Mesenchymal stem cell (in vitro differentiated cells and primary cell): ENCODE measurements at places on chromosomes 16 and 17.
A peak's percentile ranks its signal among the peaks of the same experiment; 100 is the strongest.

DNA sequence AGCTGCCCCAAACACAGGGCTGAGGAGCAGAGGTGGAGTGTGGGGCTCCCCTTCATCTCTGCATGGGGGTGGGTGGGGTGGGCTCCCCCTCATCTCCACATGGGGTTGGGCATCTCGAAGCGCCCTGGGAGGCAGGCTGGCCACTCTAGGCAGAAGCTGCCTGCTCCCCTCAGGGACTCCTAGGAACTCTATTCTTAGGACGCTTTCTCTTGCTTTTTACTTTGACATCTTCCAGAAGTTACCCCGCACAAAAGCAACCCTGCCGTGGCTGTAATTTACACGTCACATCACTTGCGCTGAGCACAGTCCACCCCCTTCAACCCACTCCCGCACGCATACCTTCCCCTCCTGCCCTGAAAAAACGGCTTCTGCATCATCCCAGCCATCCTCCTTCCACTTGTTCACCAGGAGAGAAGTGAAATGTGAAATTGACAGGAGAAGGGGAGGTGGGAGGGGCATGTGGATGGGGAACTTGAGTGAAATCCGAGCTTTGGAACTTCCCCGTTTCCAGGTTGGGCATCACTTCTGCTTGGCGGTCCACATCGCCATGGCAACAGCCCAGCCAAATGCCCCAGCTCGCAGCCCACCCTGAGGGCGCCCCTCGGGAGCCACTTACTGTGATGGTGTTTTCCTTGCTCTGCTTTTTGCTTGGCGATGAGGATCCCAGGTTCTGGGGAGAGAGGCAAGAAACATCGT lies 53.7 kb upstream of the RCVRN start:
- no peak for DNase-seq

- peak; percentile 45 for DNase-seq
These were observed 121.3 kb downstream of the CDH13 start for GRCh38 chr16:82748026-82748425.

DNA sequence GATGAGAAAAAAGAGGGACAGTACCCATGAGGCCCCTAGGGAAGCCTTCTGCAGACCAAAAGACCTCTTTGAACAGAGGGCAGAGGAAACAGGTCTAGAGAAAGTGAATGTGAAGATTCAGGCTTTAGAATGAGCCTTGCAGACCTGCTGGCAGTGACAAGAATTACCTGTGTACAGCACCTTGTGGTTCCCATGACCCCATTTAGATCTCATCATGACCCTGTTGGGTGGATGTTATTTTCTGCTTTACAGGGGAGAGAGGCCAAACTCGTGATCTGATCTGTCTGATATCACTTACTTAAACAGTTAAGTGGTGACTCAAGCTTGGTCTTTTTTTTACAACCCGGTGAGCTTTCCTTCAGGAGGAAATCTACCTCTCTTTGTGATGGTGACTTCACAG lies 81.9 kb downstream of the UTP18 start:
- no peak for DNase-seq

DNA sequence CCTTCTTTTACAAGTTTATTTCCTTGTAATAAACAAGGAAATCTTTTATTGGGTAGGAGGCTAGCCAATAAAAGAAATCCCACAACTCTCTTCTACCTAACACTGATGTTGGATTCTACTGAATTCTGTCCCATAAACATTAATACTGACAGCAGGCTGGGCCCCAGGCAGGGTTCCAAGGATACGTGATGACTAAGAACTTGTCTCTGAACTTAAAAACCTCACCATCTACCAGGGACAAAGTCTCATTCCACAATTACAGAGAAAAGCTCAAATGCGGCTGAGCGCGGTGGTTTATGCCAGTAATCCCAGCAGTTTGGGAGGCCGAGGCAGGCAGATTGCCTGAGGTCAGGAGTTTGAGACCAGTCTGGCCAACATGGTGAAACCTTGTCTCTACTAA lies 64.9 kb downstream of the ARHGAP17 start:
- peak; percentile 23 for DNase-seq

DNA sequence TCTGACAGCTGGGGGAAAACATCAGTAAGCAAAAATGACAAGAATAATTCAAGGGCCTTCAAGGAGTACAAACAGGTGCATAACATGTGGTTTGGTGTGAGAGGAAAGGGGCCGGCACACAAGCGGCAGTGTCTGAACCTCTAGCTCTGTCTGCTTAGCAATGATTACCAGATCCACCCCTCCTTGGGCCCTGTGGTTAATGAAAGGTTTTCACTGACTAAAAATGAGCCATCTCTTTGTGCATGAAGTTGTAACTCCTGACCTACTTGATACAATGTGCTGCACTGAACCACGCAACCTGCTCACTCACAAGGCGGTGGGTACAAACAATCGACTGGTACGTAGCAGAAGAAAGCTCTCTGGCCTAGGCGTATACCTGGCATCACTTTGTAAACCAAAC lies 15.1 kb downstream of the FAM117A start:
- no peak for DNase-seq

DNA sequence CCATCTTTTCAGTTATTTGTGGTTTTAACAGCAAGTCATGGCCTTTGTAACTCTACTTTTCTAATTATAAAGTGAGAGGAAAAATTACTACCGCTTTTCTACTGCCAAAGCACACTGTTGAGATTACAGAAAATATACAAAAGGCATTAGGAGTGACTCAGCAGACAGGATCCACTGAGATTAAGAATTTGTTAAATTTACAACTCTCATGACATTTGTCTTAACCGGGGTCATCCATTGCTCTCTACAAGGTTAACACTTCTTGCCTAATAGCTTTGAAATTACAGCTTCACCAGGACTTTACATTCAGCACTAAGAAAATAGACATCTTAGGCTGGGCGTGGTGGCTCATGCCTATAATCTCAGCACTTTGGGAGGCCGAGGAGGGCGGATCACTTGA lies 93.4 kb downstream of the SSH2 start:
- DNase-seq: peak; percentile 80

- DNase-seq: no peak
These were observed 575.7 kb upstream of the CDH11 start for GRCh38 chr16:65697521-65697920.

- peak; percentile 63 for DNase-seq
These were observed 28.6 kb downstream of the MYO18A start for GRCh38 chr17:29151567-29151966.

- DNase-seq: peak; percentile 69
These were observed 47.6 kb downstream of the HSD17B2 start for GRCh38 chr16:82082543-82083244.

GRCh38 chr16:27253526-27253930 lies 15.0 kb downstream of the NSMCE1 start:
- peak; percentile 92 for DNase-seq

DNA sequence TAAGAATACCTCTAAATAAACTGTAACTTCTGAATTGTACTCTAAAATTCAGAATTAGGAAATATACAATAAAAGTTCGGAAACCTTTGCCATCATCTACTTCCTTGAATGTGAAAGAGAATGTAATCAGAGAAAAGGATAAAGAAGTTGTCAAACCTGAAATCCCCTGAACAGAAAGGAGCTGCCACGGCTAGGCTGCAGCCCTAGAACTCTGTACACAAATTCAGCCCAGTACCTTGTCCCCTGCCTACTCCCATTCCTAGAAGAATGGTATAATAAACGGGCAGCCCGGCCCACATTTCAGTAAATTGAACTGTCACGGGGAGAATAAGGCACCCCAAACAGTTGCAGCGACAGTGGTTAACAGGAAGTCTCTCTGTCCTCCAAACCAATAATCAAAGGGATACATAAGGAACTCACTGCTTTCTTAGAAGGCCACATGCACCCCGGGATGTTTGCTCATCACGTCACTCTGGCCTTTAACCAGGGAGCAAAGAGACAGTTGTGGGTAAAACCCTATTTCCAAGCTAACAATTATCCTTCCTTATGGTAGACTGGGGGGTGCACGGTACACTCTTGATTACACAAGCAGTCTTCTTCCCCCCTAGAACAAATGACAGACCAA lies 24.3 kb upstream of the RFFL start:
- no peak for DNase-seq

DNA sequence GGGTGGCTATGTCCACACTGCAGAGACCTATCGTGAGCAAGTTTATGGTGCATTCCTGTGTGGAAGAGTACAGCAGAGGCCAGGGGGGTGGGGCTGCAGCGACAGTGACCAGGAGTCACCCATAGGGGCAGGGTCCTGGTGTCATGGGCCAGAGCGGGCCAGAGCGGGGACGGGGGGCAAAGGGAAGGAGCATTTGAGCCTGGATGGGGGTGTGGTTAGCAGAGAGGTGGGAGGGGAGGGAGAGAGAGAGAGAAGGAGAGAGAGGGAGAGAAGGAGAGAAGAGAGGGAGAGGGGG lies 17.8 kb downstream of the JPH3 start:
- no peak for DNase-seq

DNA sequence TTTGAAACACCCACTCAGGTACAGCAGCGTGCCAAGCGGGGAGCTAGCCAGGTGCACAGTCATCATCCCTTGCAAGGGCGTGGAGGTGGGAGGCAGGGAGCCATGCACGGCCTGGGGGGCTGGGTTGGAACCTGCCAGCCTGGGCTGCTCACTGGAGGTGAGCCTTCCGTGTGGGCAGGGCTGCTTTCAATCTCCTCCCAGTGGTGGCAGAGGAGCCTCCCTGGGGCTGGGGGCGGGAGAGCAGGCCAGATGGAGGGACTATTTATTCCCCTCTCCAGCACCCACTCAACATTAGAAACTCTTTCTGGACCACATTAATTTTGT lies 90.3 kb downstream of the KATNIP start:
- DNase-seq: no peak

DNA sequence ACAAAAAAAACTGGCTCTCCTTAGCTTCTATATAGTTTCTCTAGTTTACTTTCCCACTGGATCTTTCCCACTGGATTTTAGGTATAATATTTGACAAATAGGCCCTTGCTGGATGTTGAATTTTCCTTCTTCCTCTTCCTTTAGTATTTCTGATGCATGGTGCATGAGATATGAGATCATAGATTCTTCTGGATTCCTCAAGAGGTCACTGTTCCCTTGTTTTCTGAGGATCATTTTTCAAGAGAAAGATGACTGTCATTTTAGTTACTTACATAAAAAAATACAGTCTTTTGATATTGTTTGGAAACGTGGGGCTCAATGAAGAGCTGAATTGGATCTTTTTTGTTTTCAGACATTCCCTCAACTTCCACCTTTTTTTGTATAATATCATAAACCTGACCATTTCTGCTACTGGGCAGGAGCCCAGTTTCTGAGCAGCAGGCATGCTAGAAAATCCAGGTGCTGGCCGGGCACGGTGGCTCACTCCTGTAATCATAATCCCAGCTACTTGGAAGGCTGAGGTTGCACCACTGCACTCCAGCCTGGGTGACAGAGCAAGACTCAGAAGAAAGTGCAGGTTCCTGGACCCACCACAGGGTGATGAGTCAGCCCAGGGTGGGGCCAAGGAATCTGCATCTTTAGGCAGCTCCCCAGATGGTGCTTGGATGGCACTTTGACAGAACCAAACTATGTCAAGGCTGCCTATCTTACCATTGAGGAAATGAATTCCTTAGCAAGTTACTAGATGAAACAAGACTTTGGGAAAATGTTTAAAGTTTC lies 70.3 kb downstream of the SDR42E1 start:
- DNase-seq: peak; percentile 55
